LHCN-M2 (cell line): ENCODE measurements at places on chromosomes 3 and 15.

GRCh38 chr3:31465999-31466398 lies 66.7 kb upstream of the STT3B start:
- DNase-seq = peak; percentile 42

GRCh38 chr15:67944010-67944641 lies 104.3 kb upstream of the RNU6-1 start:
- DNase-seq = no peak

DNA sequence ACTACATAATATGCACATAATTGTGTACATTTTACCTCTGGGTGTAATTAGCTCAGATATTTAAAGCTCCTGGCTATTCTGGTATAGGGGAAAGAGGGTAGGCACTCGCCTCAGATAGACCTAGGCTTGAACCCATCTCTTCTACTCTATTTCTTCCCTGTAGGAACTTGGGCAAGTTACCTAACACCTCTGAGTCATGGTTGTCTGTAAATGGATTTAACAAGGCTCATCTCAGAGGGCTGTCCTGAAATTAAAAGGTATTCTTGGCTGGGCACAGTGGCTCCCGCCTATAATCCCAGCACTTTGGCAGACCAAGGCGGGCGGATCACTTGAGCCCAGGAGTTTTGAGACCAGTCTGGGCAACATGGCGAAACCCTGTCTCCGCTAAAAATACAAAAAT lies 30.7 kb downstream of the NANOGP8 start:
- DNase-seq = no peak

- DNase-seq = no peak
Observed at GRCh38 chr15:28051955-28052633, 47.0 kb downstream of the OCA2 start.

DNA sequence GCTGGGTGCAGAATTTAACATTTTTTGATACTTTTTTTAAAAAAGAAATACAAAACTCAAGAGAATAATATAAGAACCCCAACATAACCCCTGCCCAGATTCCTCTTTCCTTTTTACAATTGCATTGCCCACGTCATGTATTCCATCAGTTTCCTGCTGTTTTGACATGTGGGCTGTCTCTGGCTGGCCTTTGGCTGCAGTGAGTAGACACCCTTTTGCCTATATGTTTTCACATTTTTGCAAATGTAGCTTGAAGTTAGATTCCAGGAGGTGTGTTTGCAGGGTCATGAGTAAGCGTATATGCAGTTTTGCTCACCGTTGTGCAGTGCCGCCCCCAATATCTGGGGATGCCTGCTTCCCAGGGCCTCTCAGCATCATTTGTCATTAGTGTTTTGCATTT lies 28.0 kb upstream of the ATP10A start:
- DNase-seq = no peak

GRCh38 chr3:111594205-111594604 lies 941 bp downstream of the ZBED2 start:
- peak; percentile 69 for DNase-seq

- no peak for DNase-seq
Observed at GRCh38 chr15:49190586-49190985, 20.5 kb downstream of the GALK2 start.

- no peak for DNase-seq
Observed at GRCh38 chr15:78012643-78013077, 64.9 kb downstream of the TBC1D2B start.

DNA sequence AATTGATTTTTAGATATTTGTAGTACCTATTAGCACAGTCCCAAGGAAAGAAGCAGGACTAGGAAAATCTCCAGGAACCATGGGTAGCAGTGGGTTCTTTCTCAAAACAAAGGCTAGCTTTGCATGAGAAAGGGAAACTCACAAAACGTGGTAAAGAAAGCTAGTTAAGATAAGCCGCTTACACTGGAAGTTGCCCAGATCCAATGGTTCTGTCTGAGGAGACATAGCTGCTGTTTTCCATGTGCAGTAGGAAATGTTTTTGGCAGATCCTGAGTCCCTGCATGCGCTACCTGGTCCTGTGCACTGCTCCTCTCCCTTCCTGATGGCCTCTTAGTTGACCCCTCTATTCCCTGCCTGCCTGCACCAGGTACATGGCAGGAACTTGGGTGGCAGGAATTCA lies 60.4 kb downstream of the TFG start:
- DNase-seq = no peak

GRCh38 chr3:190430906-190431305 lies 18.8 kb downstream of the TMEM207 start:
- DNase-seq = no peak

DNA sequence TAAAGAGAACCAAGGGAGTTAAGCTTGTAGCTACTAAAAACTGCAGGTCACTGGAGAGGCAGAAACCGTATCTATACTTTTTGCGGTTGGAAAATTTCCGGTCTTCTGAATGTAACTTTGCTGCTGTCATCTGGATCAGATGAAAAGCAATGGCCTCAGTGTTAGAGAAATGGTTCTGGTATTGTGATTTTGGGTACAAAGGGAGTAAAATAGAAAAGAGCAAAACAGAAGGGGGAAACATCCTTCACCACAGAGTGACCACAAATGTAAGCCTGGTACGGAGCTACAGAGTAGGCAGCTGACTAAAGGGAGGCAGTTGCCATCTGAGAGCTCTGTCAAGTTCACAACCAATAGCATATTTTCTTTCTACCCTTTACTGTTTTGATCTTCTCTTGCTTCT lies 5.6 kb downstream of the CD96 start:
- peak; percentile 35 for DNase-seq

DNA sequence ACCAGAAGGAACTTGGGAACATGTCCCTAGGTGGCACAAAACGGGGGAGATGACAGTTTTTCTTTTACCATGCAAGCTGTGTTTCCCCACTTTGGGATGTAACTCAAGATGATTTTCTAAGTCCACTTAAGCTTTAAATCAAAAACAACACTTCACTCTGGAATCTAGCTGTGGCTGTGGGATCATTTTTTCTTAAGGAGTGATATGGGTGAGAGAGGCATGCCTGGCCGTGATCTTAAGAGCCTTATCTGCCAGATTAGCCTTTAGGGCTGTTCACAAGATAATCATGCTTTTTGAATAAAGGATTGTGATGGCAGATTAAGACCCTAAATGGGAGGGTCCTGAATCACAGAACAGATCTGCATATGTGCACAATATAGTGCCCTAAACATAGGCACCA lies 384.8 kb upstream of the SEMA6D start:
- no peak for DNase-seq

GRCh38 chr3:5054098-5054497 lies 68.0 kb upstream of the ARL8B start:
- no peak for DNase-seq

DNA sequence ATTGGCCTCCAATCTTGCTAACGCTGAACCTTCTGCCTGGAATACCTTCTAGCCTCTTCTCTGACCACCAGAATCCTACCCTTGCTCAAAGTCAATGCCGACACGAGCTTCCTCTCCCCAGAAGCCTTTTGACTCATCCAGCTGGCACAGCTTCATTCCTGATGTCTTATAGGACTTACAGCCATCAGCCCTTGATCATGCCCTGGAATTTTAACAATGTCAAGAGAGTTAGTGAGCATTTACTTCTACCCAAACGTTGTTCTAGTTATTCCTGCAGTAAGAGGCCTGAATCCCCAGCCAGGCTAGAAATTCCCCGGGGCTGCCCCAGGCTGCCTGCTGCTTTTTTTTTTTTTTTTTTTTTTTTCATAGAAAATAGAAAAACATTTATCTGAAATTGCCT lies 3.9 kb downstream of the CYP1A2 start:
- DNase-seq = peak; percentile 36

DNA sequence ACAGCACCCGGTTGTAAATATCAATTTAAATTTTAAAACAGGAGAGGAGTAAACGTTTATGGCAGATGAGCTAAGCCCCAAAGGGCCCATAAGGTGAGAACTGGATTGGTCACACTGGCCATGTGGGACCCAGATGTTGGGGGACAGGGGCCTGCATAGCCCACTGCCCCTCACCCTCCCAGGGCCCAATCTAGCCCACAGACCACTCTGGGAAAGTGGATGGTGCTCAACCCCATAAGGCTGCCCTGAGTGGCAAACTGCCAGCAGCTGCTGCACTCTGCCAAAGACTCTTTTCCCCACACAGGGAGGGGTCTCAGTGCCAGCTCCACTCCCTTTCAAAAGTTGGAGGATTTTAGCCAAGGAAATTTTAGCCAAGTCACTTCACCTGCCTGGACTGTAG lies 42.5 kb downstream of the CCDC12 start:
- no peak for DNase-seq

GRCh38 chr3:170056710-170057454 lies 19.1 kb downstream of the GPR160 start:
- no peak for DNase-seq

DNA sequence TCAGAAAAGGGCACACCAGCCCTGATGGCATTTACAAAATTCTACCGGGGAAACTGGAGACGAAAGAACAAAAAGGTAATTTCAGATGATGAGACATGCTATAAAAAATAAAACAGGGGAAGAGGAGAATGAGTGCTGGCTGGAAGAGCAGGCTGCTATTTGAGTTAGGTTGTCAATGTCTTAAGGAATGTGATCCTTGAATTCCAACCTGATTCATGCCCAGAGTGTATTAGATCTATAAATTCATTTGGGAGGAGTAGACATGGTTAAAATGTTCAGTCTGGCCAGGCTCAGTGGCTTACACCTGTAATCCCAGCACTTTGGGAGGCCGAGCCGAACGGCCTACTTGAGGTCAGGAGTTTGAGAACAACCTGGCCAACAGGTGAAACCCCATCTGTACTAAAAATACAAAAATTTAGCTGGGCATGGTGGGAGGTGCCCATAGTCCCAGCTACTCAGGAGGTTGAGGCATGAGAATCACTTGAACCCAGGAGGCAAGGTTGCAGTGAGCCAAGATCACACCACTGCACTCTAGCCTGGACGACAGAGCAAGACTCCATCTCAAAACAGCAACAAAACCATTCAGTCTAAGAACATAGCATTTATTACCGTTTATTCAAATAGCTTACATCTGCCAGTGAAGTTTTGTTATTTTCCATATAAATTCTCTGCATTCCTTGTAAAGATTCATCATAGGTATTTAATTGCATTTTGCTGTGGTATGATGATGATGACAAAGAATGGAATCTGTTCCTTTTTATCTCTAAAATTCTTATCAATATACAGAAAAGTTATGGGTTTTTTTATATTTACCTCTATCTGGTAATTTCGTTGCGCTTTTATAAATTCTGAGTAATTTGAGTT lies 126.7 kb upstream of the NR2E3 start:
- no peak for DNase-seq

- DNase-seq = no peak
Observed at GRCh38 chr3:56415652-56416051, 52.6 kb downstream of the ERC2 start.

- DNase-seq = no peak
Observed at GRCh38 chr3:94716326-94717018, 653.6 kb downstream of the NSUN3 start.

DNA sequence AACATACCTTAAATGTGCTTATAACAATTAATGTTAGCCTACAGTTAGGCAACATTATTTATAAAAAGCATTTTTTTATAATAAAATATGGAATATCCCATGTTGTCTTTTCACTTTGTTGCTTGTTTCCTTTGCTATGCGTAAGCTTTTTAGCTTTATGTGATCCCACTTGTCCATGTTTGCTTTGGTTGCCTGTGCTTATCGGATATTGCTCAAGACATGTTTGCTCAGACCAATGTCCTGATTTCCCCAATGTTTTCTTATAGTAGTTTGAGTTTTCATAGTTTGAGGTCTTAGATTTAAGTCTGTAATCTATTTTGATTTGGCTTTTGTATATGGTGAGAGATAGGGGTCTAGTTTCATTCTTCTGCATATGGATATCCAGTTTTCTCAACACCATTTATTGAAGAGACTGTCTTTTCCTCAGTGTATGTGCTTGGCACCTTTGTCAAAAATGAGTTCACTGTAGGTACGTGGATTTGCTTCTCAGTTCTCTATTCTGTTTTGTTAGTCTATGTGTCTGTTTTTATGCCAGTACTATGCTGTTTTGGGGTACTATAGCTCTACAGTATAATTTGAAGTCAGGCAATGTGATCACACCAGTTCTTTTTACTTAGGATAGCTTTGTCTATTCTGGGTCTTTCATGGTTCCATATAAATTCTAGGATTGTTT lies 592.7 kb upstream of the SEMA6D start:
- no peak for DNase-seq

DNA sequence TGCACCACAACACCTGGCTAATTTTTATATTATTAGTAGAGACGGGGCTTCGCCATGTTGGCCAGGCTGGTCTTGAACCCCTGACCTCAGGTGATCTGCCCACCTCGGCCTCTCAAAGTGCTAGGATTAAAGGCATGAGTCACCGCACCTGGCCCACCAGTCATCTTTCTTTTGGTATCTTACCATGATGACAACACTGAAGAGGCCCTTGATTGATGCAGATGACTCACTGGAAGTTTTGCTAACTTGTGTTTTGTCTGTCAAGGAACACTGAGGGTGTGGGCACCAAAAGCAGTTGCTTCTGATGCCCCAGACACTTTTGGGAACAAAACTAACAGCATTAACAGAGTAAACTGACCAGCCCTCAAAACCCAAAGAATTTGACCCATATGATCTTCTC lies 88.3 kb downstream of the MYO5A start:
- peak; percentile 87 for DNase-seq

DNA sequence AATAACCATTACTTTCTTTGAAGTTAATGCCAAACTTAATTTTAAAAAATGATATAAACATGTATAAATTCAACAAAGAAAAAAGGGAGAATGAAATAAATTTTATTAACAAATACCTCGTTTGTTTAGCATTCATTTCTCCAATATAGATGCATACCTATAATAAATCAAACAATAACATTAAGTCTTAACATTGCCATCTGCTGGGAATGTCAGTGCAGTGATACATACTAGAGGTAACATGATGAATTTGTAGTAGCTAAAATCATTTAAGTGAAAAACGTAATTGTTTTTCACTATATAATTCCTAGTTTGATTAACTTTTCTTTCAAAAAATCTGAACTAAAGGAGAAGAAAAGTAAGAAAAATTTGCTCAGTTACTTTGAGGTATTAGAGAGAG lies 340.2 kb upstream of the CBLB start:
- DNase-seq = peak; percentile 57

- DNase-seq = peak; percentile 66
Observed at GRCh38 chr15:50116477-50116876, 2.6 kb downstream of the ATP8B4 start.

GRCh38 chr15:93829115-93829870 lies 402.1 kb upstream of the MCTP2 start:
- DNase-seq = no peak

GRCh38 chr3:16240229-16241023 lies 24.3 kb downstream of the DPH3 start:
- DNase-seq = peak; percentile 77

- DNase-seq = no peak
Observed at GRCh38 chr15:77825546-77825945, 192.8 kb upstream of the LINGO1 start.

DNA sequence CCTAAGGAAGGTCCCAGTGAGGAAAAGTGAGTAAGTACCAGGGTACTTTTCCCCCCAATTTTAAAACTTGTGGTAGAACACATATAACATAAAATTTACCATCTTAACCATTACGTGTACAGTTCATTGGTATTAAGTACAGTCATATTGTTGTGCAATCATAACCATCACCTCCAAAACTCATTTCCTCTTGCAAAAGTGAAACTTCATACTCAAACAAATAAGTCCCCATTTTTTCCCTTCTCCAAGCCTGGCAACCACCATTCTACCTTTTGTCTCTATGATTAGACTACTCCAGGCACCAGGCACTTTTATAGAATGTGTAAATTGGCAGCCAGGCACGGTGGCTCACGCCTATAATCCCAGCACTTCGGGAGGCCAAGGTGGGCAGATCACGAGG lies 12.2 kb downstream of the PRC1 start:
- DNase-seq = no peak

- DNase-seq = no peak
Observed at GRCh38 chr15:63482874-63483323, 21.5 kb upstream of the USP3 start.

- peak; percentile 19 for DNase-seq
Observed at GRCh38 chr3:71055257-71056001, 528.1 kb downstream of the FOXP1 start.
